Esophagus squamous epithelium (tissue), 5 donors: ENCODE measurements at places on chromosomes 1 and 21.

DNA sequence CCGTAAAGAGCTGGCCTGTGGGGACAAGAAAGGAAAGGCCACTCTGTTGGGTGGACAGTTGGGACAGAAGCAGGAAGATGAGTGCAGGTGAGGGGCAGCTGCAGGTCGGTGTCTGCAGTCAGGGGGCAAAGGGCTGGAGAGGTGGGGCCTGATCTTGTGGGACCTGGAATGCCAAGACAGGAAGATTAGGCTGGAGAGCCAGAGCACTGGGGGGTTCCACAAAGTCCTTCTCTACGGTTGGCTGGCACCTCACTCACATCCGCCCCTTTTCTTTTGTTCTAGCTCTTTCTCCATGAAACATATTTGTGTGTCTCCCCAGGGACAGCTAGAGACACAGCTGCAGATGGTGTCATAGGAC is 404.1 kb downstream of the PTPRU start:
- DNase-seq = no peak

DNA sequence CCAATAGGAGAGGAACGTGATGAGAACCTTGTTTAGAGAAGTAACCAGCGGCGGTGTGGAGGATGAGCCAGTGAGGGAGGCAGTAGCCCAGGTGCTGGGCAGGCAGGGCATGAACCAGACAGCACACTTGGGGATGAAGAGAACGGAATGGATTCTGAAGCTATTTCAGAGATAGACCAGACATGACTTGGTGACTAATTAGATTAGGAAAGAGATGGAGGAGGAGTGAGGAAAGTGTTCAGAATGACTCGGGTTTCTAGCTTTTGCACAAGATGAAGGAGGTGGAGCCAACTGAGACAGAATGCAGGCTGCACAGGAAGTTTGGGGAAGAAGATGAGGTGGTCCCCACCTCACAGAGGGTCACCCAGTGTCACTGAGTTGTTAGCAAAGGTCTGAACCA is 5.1 kb downstream of the PEF1 start:
- DNase-seq = no peak

DNA sequence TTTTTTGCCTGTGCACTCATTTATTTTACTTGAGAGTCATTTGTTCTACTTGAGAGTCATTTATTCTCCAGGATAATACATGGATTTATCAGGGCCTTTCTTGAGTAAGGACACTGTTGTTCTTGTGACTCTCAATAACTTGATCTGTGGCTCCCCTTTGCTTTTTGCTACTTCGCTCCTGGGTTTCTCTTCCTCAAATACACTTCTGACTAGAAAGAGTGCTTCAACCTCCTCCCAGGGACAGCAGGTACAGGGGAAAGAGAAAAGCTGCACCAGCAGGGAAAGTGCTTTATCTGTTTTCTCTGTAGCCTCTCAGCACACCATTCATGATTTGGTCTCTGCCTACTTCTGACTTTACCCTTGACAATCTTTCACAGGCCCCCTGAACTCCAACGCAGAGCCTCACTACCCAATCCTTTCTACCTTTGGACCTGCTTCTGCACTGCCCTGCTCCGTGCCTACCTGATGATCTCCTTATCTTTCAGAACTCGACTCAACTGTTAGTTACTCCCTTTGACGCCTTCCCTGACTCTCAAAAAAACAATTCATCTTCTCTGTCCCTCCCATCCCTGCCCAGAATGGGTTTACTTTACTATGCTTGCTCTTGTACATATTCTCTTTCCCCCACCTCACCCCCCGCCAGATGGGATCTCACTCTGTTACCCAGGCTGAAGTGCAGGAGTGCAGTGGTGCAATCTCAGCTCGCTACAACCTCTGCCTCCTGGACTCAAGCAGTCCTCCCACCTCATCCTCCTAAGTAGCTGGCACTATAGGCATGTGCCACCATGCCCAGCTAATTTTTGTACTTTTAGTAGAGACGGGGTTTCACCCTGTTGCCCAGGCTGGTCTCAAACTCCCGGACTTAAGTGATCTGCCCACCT is 15.6 kb upstream of the PIGM start:
- no peak for DNase-seq

- no peak for DNase-seq
Measured at GRCh38 chr1:50140182-50140447, 31.4 kb downstream of the ELAVL4 start.

DNA sequence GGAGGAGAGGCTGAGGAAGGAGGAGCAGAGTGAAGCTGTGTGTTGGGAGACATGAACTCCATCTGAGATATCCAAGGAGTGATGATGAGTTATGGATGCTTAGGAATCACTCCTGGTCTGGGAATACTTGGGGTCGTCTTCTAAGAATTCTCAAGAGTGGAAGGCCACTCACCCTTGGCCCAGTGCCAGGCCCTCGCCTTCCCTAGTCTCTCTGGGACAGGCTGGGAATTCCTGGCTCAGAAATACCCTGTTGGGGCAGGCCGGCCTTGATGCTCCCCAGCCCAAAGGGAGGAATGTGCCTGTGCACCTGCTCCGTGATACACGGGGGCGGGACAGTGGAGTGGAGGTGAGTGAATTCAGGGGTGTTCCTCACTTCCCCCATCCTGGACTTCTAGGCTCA is 12.6 kb upstream of the LMNA start:
- no peak for DNase-seq

- DNase-seq = no peak
Measured at GRCh38 chr1:116716391-116716790, 37.8 kb upstream of the CD2 start.

DNA sequence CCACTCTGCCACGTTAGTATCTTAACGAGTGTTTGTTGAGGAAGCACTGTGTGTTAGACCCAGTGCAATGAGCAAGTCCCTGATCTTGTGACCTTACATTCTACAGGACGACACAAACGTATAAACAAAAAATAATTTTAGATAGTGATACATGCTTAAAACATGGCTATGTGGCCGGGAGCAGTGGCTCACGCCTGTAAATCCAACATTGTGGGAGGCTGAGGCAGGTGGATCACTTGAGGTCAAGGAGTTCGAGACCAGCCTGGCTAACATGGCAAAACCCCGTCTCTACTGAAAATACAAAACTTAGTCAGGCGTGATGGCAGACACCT is 19.6 kb downstream of the MTX1 start:
- no peak for DNase-seq
